CD4-positive, alpha-beta T cell treated with Interleukin-12 subunit alpha and Interleukin-12 subunit beta, for 1 hour (primary cell): ENCODE measurements at places on chromosomes 13 and 19.

DNA sequence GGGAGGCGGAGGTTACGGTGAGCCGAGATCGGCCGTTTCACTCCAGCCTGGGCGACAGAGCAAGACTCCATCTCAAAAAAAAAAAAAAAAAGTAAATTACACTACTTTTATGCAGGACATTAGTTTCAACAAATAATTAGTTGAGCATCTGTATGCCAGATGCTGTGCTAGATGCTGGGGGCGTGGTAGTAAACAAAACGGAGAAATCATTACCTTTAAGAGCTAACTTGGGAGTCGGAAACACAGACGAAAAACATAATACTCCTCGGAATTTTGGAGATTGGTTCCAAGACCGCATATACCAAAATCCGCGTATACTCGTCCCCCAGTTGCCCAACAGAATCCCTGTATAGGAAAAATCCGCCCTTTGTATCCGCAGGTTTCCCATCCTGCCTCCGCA, 1.3 kb upstream of the DUS3L start:
- DNase-seq = no peak

DNA sequence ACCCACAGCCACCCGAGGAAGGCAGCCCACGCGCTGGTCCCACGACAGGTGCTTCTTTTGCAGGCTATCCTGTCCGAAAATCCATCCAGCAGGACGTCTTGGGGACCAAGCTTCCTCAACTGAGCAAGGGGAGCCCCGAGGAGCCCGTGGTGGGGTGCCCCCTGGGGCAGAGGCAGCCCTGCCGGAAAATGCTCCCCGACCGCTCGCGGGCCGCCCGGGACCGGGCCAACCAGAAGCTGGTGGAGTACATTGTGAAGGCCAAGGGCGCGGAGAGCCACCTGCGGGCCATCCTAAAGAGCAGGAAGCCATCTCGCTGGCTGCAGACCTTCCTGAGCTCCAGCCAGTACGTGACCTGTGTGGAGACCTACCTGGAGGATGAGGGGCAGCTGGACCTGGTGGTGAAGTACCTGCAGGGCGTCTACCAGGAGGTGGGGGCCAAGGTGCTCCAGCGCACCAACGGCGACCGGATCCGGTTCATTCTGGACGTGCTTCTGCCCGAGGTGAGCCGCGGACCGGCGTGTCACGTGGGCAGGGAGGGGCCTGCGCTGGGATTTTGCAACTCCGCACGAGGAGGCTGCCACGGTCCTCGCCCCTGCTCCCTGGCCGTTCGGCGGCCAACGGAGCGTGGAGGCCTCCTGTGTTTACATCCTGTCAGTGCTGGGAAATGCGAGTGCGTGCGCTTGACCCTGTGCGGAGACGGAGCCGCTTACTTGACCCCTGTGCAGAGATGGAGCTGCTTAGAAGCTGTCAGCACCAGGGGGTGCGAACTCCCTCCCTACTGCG, 12.9 kb upstream of the NDUFS7 start:
- no peak for DNase-seq

DNA sequence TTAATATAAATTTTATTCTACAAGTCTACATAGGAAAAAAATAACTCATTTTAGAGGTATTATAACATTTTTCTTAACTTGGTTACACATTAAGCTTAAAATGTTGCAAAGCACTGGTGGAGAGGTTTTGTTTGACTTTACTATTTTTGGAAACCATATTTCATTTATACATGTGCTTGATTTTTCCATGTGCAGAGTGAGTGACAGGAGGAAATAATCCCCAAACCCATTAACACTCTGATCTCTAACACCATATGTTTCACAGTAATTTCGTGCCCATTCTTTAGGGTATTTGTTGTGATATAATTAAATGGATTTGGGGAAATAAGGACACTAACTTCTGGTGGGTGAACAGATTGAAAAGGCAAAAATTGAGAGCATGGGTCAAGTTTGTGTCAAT, 2124.4 kb upstream of the PCDH20 start:
- DNase-seq = no peak

DNA sequence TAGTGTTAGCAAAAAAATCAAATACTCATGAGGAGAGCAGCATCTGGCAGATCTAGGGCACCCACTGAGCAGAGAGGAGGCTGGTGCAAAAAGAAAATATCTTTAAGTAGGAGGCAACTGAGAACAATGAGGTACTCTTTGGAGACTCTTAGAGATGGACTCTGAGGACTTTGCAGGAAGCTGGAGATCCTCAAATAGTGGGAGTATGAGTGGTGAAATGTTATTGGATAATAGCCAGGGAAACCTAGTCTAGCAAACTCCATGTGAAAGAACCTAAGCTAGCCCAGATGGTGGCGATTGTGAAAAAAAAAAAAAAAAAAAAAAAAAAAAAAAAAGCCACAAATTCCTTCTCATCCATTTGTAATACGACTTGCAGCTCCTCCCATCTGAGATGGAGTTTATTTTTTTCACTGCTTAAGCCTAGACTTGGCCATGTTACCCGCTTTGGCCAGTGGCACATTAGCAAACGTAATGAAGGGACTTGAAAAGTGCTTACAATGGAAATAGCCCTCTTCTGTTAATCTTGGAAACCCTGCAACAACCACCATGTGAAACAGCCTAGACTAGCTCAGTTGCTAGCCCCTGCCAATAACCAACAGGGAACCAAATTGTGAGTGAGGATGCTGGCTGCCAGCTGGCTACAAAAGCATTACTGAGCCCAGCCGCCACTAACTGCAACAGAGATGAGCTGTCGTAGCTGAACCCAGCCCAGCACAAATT, 476.2 kb downstream of the KLF12 start:
- DNase-seq = no peak

DNA sequence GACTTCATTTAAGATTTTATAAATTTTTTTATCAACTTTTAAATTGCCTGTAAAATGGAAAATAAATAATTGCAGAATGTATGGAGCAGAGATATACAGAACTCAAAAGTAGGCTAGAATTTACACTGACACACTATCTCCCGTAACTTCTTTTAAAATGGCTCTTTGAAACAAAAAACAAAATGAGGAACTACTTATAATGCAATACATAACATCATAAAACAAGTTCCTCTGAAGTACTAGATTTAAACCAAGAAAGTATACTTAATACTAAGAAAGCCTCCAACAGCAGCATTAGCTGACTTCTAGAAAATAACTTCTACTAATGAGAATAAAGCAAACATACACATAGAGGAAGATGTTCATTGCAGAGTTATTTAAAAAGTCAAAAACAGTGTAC, 17.0 kb downstream of the RBM26 start:
- no peak for DNase-seq

- no peak for DNase-seq
These were observed 171.6 kb downstream of the MTUS2 start for GRCh38 chr13:28991764-28992163.

- no peak for DNase-seq
These were observed 11.1 kb downstream of the CAPN12 start for GRCh38 chr19:38733241-38733492.

- DNase-seq = no peak
These were observed 48.7 kb upstream of the GAS6 start for GRCh38 chr13:113912596-113912995.

DNA sequence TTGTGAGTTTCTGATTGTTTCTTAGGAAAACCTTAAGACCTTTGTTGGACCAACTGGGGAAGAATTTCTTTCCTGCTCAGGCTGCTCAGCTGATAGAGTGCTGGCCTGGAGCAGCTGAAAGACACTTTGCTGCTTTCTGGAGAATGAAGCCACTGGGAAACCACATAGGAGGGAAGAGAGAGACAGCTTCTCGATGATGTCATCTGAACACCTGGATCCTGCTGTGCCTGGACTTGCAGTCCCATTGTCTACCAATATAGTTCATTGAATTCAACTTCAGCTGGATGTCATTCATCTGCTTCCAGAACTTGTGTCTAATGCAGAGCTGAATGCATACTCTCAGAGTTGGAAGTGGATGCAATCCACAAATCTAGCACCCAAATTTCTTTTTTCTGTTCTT, 34.3 kb upstream of the TSHZ3 start:
- no peak for DNase-seq
